Head of caudate nucleus (tissue), 42 donors: ENCODE measurements at places on chromosomes 1 and 21.
A peak's percentile ranks its signal among the peaks of the same experiment; 100 is the strongest.

DNA sequence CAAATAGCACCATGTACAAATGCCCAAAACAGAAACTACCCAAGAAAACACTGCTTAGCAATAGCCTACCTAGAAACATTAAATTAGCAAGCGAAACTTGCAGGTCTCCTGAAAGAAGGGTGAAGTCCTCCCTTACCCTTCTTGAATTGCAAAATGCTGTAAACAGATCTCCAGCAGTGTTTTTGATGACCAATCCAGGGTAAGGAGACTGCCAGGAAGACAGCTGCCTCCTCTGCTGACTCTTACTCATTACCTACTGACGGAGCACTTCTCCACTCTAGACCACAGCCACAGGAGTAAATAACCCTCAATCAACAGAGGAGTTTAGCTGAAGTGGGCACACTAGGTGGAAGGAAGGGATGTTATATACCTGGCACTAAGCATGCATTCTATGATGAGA, 32.2 kb upstream of the GADD45A start:
- no peak for DNase-seq

GRCh38 chr1:36696261-36696940, 213.7 kb upstream of the CSF3R start:
- no peak for DNase-seq

- DNase-seq = no peak
Observed at GRCh38 chr1:14055442-14056223, 355.6 kb downstream of the PRDM2 start.

GRCh38 chr21:37737996-37738395, 178.3 kb downstream of the KCNJ6 start:
- no peak for DNase-seq

- no peak for DNase-seq
Observed at GRCh38 chr1:210043058-210043457, 105.0 kb downstream of the SYT14 start.

- no peak for DNase-seq
Observed at GRCh38 chr1:223788746-223789415, 56.9 kb downstream of the TP53BP2 start.

DNA sequence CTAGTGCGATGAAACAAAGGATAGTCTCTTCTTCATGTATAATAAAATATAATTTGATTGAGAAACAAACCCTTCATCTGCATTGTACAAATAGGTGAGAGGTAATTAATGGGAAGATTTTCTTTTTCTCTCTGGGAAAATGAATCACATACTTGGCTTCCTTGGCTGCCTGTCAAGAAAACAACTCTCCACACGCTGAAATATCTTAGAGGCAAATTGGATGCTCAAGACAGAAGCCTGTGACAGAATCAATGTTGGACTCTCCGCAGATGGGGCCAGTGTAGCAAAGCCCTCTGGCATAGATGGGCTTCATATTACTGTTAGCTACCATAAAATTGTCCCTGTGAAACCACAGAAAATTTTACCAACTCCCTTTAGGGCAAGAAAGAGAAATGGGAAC, 186.6 kb downstream of the GRIK1 start:
- DNase-seq = no peak

- no peak for DNase-seq
Observed at GRCh38 chr21:23977971-23978370, 1629.3 kb downstream of the MRPL39 start.

DNA sequence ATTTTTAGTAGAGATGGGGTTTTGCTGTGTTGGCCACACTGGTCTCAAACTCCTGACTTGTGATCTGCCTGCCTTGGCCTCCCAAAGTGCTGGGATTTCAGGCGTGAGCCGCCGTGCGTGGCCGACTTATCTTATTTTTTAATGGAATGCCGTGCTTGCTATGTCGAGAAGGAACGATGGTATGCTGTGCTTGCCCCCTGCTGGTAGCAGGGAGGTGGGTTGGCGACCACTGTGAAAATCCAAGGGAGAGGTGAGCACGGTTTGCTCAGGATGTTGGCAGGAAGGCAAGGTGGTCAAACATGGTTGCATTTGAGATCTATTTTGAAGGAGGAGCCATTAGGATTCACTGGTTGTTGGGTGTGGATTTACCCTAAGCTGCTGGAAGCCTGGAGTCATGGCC, 45.8 kb upstream of the RCC2 start:
- DNase-seq = no peak

DNA sequence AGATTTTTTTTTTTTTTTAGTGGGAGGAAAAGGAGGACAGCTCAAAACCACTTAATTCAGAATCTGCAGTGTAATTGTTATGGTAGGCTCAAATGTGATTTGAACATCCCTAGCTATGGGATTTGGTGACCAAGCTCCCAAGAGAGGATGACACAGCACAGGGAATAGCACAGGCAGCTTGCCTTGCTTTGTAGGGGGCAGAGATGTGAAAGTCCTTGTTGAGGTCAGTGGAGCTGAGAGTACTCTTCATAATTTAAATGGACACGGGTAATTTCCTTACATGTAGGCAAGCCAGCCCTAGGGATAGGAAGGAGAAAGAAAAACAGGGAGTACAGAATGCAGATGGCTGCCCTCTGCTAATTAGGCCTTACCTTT, 3.2 kb upstream of the UCK2 start:
- DNase-seq = no peak

DNA sequence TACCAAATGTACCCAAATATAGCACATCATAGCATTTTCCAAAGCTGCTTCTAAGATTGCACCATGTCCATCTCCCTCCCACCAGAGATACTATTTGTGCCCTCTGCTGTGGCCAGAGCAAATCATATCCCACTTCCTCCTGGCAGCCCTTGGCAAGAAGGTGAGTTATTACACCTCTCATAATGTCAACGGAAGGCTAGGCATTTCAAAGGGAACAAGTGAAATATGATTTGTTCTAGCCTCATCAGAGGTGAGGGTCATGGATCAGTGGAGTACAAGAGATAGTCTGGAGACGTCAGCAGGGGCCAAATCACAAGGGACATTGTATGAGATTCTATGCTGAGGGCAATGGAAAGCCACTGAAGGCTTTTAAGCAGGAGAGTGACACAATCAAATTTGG, 90.2 kb upstream of the BCAR3 start:
- DNase-seq = no peak

GRCh38 chr1:81802707-81803430, 2.1 kb downstream of the ADGRL2 start:
- peak; percentile 67 for DNase-seq

- no peak for DNase-seq
Observed at GRCh38 chr1:73593364-73593763, 604.6 kb downstream of the LRRIQ3 start.

DNA sequence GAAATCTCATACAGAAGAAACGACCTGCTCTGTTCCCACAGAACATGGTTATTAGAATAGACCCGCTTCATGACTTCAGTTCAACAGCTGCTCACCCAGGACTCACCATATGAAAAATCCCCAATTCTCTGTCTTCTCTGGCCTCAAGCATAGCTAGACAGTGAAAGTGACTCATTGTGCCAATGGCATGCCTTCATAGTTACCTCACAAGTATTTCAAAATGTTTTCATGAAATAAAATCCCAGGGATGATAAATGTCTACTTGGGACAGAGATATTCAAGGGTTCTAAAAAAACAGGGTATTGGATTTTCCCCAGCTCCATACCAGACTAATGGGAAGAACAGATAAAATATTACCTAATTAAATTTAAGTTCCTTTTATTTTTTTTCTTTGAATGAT, 82.3 kb downstream of the NOTCH2 start:
- DNase-seq = no peak

DNA sequence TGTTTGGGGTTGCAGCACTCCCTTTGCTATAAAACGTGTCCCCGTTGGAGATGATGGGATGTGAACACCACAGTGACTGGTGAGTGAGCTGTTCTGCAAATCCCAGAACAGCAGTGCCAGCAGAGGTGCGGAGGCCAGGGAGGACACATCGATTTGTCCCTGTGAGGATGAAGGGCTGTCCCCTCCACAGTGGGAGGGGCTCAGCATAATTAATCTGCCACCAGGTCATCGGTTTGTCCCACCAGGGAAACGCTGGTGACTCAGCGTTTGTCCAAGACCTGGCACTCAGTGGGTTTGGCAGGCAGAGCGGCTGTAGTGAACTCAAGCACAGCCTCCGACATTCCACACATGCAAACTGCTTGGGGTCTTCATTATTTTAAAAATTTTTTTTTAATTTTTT, 22.8 kb upstream of the PDE9A start:
- no peak for DNase-seq

GRCh38 chr1:229035054-229035747, 235.7 kb upstream of the RAB4A start:
- no peak for DNase-seq

DNA sequence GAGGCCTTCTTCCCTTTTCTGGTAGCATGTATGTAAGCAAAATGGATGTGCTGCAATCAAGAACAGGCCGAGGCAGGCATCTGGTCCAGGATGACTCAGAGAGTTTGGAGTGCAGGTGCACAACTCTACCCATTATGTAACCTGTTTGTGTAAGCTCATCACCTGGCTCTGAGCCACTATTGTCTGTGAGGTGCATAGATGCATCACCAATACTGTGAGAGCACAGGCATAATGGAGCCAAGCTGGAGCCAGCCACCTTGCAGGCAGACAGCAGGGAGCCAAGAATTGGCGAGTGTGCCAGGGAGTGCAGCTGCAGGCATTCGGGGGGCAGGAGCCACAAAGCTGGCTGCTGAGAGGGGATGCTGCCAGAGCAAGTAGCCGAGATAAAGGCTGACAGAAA, 549.9 kb upstream of the RGS18 start:
- DNase-seq = no peak

- no peak for DNase-seq
Observed at GRCh38 chr1:215744419-215744818, 177.3 kb downstream of the KCTD3 start.

DNA sequence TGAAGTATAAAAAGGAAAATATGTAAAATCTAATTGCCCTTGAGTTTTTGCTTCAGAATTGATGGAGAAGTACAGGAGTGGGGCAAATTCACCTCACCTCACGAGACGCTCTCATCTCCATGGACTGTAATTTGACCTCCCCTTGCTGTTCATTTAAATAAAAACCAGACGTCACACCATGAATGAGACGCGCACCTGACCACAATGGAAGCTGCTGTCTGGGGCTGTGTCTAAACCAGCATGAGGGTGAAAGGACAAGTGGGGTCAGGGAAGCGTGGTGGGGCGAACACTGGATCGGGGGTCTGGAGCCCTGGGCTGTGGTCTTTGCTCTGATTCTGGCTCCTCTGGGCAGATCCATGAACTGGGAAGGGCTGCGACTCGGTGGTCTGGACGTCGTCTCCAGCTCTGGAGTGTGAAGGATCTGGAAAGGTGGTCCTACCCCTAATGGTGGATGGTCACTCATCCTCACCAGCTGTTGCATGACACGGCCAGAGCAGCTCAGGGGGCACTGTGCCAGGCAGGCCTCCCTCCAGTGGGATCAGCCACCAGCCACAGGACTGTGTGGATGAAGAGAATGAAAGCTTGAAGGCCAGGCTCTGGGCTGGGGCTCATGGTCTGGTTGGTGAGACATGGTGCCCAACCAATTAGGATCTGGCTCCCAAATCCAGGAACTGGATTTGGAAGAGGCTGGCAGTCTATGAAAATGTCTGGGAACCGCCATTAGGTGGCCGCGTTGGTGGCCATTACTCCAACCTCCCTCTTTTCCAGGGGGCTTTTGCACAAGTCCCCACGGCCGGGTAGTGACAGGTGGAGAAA, 728.6 kb downstream of the PTPRU start:
- no peak for DNase-seq

DNA sequence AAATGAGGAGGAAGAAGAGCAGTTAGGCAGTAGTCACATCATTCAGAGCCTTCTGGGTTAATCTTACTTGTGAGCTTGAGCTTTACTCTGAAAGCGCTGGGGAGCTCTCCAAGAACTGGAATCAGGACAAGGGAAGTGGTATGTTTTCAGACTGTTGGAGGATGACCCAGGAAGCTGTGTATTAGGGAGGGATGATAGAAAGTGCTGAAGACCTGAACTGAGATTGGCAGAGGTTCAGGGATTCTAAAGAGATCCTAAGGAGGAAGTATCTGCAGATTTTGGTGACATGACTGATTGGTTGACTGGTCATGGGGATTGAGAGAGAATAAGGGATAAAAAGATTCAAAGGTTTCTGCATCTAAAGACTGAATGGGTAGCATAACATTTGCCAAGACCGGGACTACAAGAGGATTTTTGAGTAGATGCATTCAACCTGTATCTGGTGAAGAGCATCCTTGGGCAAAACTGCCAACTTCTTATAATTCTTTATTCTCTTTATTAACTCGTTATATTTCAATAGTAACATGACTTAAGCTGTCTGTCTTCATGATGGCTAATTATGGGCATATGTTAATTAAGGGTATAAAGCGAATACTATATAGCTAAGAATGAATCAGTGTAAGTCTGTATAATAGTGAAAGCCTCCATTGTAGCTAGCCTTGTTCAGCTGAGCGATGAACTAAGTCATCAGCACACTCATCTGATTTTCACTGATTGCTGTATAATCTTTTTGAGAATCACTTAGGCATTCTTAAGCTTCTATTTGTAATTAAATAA, 41.8 kb downstream of the XCL1 start:
- no peak for DNase-seq

DNA sequence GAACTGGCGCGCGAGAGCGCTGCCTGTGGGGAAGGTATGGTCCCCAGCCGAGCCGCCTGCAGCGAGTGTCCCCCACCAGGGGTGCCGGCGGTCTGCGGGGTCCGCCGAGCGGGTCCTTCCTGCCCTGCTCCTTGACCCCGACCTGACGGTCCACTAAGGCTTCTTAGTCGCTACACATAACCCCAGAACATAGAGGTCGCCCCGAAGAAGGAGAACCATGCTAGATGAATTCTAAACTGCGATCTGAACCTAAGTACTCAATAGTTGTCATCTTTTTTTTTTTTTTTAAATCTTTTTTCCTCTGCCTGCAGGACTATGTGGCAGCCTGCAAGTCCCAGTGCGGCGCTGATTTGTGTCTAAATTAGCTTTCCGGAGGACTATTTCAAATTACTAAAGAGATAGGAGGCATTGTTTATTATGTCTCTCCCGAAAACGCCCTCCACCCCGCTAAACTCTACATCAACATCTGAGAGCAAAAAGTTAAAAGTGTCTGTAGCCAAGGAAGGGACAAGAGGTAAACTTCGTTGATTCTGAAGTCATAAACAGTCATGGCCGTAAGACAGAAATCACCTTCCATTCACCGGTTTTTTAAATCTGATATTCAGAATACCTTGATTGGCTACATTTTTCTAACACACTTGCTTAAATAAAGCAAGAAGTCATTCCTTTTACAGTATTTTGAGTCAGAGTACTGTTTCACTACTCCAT, 476 bp downstream of the AXDND1 start:
- peak; percentile 15 for DNase-seq

DNA sequence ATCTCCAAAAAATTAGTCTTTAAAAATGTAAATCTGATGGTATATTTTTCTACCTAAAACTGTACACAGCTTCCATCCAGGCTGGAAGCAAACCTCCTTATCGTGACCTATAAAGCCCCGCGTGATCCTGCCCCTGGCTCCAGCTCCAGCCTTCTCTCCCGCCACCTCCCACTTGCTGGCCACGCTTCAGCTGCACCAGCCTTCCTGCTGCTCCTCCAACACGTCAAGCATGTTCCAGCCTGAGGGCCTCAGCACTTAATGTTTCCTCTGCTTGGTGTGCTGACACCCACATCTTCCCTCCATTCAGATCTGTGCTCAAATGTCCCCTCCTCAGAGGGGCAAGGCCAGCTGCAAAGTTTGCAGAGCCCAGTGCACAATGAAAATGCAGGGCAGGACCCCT, 123.5 kb upstream of the MAGI3 start:
- DNase-seq = no peak
